Dermis blood vessel endothelial cell (primary cell): ENCODE measurements at places on chromosomes 12 and 14. TPM values are rescaled to one million over a fixed set of nuclear protein-coding genes. Genes with fewer than 3 reads are reported as not detected.

- peak; percentile 81 for DNase-seq
These were observed at the start of gene ANKRD52 for GRCh38 chr12:56258068-56258819. Gene ANKRD52 (minus strand): TSS chr12:56258384. CDS start chr12:56258269, 115 bp downstream.

GRCh38 chr14:22974530-22975313 lies 7.6 kb downstream of the AJUBA start:
- DNase-seq, result peak; percentile 41

GRCh38 chr12:20510811-20511210 lies 142.5 kb downstream of the PDE3A start:
- no peak for DNase-seq

DNA sequence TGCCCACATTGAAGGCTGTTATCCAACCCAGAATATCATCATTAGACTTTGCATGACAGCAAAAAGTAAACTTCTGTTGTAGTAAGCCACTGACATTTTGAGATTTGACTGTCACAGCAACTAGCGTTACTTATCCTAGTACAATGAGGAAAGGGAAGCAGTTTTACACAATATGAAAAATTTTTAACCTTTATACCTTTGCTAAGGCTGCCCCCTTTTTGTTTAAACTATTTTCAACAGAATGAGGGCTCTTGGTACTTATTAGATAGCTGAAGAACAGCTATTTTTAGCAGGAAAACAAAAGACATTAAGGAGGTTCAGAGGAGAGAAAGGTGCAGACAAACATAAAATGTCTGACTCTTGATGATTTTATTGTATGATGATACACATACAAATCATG lies 23.4 kb upstream of the TMX1 start:
- DNase-seq, result no peak

DNA sequence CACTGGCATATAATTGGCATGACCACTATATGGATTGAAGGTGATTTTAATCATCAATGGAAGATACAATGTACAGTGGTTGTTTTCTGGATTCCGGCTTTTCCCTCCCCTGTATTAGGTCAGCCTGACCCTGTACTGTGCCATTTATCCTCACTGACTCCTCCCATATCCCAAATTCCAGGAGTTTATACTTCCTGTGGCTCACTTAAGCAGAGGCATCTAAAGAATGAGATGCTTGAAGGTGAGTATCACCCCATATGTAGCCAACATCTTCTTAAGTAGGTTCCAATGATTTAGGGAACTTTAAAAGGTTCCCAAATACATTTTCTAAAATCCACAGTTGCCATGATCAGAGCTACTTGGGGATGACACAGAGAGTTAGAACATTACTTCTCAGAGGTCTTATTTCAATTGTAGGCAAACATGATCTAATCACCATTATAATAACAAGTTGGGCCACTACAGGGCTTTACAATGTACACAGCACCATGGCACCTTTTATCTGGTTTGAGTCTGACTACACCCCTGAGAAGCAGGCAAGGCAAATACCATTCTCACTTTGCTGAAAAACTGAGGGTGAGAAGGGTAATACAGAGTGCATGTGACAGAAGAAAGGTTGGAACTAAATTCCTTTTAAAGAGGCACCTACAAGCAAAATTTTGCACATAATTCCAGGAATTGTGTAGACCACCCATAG lies 212.3 kb upstream of the GARIN6 start:
- no peak for DNase-seq

- DNase-seq, result no peak
These were observed 43.4 kb upstream of the NR2C1 start for GRCh38 chr12:95116773-95117172.

GRCh38 chr12:131830335-131830913 lies 2.2 kb downstream of the MMP17 start:
- peak; percentile 91 for DNase-seq

- DNase-seq, result no peak
These were observed 3.2 kb downstream of the METTL25 start for GRCh38 chr12:82361461-82361915.

DNA sequence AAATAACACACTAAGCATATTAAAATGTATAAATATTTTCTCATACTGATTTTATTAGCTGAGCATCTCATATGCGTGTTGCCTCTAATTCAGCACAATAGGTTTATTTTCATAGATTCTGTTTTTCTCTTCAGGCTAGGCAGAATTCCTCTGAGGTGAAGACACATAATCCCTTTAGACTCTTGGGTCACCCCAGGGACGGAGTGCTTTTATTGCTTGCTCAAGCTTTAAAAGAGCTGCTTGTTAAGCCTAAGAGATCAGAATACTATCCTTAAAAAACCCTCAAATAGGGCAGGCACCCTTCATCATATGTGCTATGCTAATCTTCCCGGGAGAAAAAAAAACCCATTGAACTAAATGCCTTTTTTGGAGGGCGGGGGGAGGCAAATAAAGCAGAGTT lies 390.1 kb downstream of the KCNH5 start:
- no peak for DNase-seq

DNA sequence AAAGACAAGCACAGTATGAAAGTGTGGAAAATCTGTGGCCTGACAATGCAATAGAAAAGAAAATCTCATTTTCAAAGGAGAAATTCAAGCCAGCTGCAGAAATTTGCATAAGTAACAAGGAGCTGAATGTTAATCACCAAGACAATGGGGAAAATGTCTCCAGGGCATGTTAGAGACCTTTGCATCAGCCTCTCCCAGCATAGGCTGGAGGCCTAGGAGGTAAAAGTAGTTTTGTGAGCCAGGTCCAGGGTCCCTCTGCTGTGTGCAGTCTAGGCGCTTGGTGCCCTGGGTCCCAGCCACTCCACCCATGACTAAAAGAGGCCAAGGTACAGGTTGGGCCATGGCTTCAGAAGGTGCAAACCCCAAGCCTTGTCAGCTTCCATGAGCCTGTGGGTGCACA lies 58.3 kb downstream of the TESPA1 start:
- DNase-seq, result no peak

DNA sequence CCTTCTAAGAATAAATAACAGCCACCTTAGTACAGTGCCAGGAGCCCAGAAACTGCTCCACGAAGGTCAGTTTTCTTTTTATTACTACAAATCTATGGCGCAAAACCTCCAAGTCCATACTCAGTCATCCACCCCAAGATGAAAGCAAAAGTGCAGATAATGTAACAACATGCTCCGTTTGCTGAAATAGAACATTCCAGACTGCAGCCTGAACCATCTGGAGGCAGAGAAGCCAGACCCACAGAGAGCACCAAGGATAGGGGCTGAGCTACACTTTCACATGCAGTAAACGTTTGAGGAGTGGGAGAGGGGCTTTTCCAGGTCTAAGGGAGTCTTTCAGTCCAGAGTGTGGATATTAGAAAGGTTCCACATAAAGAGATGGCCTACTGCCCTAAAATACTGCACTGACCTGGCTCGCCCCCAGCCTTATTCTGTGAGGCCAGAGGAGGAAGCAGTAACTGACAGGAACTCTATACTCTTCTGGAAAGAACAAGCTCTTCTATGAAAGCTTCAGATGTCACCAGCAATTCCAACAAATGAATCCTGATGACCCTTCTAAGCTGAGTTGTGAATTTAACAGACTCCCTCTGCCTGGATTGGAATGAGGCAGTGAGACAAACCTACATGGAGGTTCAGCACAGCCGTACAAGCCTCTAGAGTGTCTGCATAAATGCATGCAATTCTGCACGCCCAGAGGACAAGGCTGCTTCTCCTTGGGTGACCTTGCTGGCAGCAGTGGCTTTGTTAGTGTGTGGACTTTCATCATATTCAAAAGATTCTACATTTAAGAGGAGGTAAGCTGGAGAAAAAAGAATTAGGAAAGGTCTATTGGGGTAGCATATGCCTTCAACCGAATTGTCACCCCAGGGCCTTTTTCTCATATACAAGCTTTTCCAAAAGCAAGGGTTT lies 153.9 kb upstream of the EGLN3 start:
- DNase-seq, result no peak

GRCh38 chr14:74882103-74882920 lies 596 bp downstream of the DLST start:
- peak; percentile 61 for DNase-seq

- DNase-seq, result peak; percentile 66
These were observed 908 bp downstream of the ENTPD5 start for GRCh38 chr14:74018174-74018585.

GRCh38 chr14:24774187-24774915 lies 140.4 kb upstream of the GZMB start:
- peak; percentile 65 for DNase-seq

GRCh38 chr12:57127726-57128518 lies at the start of gene LRP1:
Gene LRP1 (plus strand): TSS chr12:57128483. CDS start chr12:57128965, 482 bp downstream.
- DNase-seq, result peak; percentile 60

GRCh38 chr14:81193924-81194633 lies 26.7 kb downstream of the GTF2A1 start:
- DNase-seq, result no peak

- no peak for DNase-seq
These were observed 573 bp downstream of the CKB start for GRCh38 chr14:103521951-103522563.

- no peak for DNase-seq
These were observed 227.7 kb upstream of the HMGA2 start for GRCh38 chr12:65596514-65597091.

DNA sequence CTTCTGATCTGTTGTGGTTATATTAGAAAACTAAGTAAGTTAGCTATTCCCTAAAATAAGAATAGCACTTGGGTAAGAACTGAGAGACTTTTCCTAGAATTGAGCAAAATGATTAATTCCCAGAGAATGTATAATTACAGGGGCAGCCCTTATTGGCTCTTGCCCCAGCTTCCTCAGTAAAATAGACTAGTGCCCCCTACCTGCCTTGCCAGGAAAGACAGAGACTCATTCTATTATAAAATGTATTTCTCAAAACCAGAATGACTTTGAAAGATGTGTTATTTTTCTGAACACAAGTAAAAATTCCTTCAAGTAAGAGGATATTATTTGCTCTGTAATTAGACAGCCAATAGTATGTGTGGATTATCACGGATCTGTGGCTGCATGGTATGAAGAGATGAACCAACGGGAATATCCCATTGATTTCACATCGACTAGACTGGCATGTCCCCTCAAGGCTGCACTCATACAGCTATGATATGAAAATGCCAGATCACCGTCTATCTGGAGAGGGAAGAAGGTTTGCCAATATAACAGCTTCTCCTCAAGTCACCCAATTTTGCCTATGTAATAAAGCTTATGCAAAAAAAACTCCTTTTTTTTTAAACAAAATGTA lies 7.4 kb upstream of the GLRX5 start:
- DNase-seq, result peak; percentile 77

LMNTD1 gene
- 0.19 TPM in 1 of 2 replicates, not detected in the other for total RNA-seq

CRIP1 gene
- total RNA-seq, result 0.42 and 0.68 TPM in 2 replicates

ZDHHC22 gene
- total RNA-seq, result not detected in 2 replicates

CD69 gene
- 0.23 and 1.5 TPM in 2 replicates for total RNA-seq

SLC38A4 gene
- total RNA-seq, result 1.2 and 7.3 TPM in 2 replicates

PTPRO gene
- not detected in 2 replicates for total RNA-seq

UNC119B gene
- total RNA-seq, result 22.1 and 35.1 TPM in 2 replicates

DENND5B gene
- total RNA-seq, result 12.1 and 19.3 TPM in 2 replicates

PROX2 gene
- not detected in 2 replicates for total RNA-seq

AKAP6 gene
- 0.51 and 0.79 TPM in 2 replicates for total RNA-seq

TMEM106C gene
- total RNA-seq, result 74.4 and 84.6 TPM in 2 replicates

ARHGAP9 gene
- total RNA-seq, result not detected in 2 replicates
